Renal cortical epithelial cell (primary cell): ENCODE measurements at places on chromosomes 5 and 9. TPM values are rescaled to one million over a fixed set of nuclear protein-coding genes. Genes with fewer than 3 reads are reported as not detected.

Gene SLC36A3
- not detected in 2 replicates for total RNA-seq

Gene FST
- total RNA-seq: 0.15 and 0.87 TPM in 2 replicates

Gene NKD2
- 0.10 TPM in 1 of 2 replicates, not detected in the other for total RNA-seq

Gene KCNIP1
- 12.2 and 32.4 TPM in 2 replicates for total RNA-seq
